ENCODE measurements at places on chromosomes 7 and 10.

GRCh38 chr10:91487911-91488582, 77.9 kb downstream of the HECTD2 start:
- no peak for DNase-seq

DNA sequence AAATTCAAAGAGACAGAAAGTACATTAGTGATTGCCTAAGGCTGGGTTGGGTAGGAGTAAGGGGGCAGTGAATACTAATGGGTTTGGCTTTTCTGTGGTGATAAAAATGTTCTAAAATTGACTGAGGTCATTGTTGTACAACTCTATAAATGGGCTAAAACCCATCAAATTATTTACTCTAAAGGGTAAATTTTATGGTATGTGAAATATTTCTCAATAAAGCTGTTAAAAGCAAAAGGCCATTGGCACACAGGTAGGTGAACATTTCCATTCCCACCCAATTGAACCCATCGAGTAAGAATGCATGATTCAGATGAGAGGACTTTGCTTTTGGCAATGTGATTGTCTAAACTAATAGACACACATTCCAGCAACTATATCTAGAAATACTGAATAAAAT, 579.4 kb downstream of the GATA3 start:
- DNase-seq = no peak

- no peak for DNase-seq
Observed at GRCh38 chr10:3850999-3851937, 66.3 kb upstream of the KLF6 start.

GRCh38 chr10:84659027-84659426, 330.6 kb downstream of the CCSER2 start:
- no peak for DNase-seq

DNA sequence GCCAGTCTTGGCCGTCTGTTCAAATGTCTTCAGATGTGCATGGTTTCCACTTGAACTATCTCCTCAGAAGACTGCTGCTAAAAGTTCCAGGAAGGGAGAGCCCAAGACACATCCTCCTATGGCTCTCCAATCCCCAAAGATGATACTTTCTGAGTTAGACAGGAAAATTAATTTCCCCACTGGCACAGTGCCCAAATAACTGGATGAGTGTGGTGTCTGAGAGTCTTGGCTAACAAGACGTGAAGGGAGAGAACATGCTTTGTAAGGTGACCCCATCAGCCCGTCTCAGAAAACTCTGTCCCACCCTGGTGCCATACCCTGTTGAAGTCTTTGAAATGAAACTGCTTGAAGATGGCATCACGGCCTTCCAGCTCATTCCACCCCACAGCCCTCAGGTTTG, 2.9 kb downstream of the PCBD1 start:
- no peak for DNase-seq
